Suppressor macrophage (primary cell): ENCODE measurements at places on chromosomes 5 and 9.

- no peak for DNase-seq
These were observed 283.4 kb upstream of the GRAMD2B start for GRCh38 chr5:126139773-126140172.

- DNase-seq: no peak
These were observed 116.0 kb downstream of the VAV2 start for GRCh38 chr9:133876144-133876543.

DNA sequence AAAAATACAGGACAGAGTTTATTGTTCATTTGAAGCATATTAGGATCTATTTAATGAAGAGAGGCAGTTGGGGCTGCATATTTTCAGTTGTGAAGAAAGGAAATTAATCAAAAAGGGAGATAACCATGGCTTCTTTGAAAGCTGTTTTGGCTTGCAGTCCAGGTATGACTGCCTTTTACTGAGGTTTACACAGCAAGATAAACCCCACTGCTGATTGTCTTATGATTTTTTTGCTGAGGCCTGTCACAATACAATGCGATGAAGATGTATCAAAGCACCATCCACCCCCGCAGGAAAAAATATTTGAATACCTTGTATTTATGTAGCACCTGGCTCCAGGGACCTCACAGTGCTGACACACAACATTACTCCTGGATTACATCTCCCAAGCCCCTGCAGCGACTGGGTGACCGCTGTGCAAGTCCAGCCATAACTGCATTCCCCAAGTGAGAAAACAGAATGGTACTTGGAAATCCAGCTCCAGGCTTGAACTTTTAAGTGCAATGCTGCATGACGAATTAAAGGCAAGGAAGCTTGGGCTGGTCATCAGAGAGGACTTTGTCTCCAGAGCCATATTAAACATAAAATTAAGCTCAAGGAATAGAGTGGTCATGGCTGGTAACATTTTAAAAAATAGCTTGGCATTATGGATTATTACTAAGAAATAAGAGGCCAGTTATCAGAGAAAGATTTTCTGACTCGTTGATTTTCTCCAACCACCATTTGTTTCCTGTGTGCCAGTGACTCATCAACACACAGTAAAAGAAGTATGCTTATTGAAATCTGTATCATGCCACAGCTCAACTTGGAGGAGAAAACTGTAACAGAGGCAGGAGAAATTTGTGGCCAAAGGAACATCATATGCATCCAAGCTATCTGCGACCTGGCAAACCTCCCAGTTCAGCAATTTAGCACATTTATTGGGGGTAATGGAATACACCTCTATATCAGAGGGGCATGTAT is 374.2 kb downstream of the MAN2A1 start:
- no peak for DNase-seq

DNA sequence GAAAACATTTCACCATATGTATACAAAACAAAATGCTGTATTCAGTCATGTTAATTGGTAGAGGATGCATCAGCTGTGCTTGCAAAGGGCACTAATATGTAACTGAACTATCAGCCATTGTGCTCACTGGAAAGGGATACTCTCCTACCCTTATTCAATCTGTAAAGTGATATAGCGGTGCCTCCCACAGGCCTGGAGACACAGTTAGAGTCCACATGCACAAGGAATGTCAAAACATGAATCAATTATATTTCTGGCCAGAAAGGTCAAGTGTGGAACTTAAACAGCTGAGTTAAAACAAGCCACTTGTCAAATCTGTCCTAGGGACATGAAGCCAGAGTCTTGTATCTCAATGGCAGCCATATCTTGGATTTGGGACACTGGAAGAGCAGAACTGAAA is 71.2 kb upstream of the IZUMO3 start:
- no peak for DNase-seq

- DNase-seq: no peak
These were observed 81.1 kb downstream of the VAV2 start for GRCh38 chr9:133910855-133911514.

- DNase-seq: no peak
These were observed 180.7 kb downstream of the ERCC6L2 start for GRCh38 chr9:96056226-96056625.

DNA sequence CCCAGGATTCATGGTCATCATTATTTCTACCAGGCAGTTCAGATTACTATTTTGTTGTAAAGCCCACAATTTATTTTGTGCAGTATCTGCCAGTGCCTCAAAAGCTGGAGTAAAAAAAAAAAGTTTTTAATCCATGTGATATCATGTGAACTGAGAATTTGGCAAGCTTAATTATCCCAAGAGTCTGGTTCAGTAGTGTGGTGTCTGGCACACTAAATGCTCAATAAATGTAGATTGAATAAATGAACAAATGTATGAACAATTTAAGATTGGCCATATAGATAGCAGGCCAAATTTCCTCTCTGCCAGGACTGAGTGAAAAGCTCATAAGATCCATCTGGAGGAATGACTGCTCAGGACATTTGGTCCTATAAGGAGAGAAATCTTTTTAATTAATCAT is 533.0 kb downstream of the TLE1 start:
- no peak for DNase-seq

DNA sequence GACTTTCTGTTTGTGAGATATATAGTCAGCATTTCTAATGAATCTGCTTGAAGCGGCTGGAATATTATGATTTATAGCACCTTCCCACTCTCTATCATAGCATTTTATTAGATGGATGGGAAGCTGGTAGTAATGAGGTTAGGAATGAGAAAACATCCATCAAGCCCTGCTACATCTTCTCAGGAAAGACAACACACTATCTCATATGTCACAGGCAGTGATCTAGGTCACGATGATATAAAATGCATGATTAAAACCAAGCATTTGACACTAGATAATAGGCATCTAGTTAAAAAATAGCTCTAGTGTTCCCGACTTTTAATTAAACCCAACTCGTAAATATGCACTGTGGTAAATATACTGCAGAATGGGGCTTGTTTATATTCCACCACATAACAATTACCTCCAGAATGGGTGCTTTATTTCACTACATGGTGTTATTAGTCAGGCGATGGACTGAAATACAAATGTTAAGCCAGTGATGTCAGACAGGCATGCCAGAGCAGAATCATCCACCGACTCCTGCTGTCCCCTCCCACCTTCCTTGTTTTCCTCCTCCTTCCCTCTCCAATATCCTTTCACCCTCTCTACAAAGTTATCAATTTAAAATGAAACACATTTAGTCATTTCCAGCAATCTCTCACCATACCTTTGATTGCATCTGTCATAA is 286.8 kb downstream of the SPATA31D1 start:
- no peak for DNase-seq

- DNase-seq: no peak
These were observed 27.2 kb upstream of the FBP1 start for GRCh38 chr9:94666364-94667099.

GRCh38 chr5:129392681-129393080 is 67.4 kb upstream of the ADAMTS19 start:
- DNase-seq: no peak

GRCh38 chr9:115847216-115847615 is 306.4 kb upstream of the PAPPA start:
- no peak for DNase-seq

- no peak for DNase-seq
These were observed 62.2 kb downstream of the EPB41L4B start for GRCh38 chr9:109258481-109259302.

DNA sequence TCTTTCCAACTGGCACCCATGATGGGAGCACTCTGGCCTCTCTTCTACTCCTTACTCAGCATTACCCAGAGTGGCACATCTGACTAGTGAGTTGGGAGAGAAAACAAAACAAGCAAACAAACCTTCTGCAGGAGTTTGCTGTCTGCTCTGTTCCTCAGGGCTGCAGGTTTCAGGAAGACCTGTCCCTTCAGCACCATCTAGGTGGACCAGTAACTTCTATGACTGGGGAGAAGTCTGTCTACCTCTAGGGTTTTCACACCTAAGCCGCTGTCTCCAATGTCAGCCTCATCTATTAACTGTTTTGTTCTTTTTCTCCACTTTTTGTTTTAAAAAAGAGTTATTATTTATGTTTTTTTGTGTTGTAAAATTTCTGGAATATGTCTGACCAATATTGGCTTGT is 58.7 kb downstream of the RAB3C start:
- no peak for DNase-seq

GRCh38 chr5:75472973-75473372 is 38.5 kb downstream of the CERT1 start:
- no peak for DNase-seq

- DNase-seq: no peak
These were observed 5.4 kb upstream of the CEP72 start for GRCh38 chr5:606526-607399.

DNA sequence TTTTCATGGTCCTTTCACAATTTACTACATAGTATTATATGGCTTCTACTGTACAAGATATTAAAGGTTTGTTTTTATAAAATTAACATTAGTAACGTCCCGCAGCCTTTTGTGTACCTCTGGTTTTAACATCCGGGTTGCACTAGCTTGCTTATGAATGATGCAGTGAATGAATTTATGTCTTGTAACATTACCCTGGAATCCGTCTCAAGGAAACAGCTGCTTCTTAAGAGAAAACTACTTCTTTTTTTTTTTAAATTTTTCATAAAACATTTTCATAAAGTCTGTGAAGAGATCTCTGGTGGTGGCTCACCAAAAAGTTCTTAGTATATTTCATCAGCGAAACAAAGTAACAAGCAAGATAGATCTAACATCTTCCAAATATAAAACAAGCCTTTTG is 23.6 kb downstream of the MARCHF3 start:
- DNase-seq: no peak
